ENCODE measurements at places on chromosomes 7 and 10. TPM values are rescaled to one million over a fixed set of nuclear protein-coding genes. Genes with fewer than 3 reads are reported as not detected.

DNA sequence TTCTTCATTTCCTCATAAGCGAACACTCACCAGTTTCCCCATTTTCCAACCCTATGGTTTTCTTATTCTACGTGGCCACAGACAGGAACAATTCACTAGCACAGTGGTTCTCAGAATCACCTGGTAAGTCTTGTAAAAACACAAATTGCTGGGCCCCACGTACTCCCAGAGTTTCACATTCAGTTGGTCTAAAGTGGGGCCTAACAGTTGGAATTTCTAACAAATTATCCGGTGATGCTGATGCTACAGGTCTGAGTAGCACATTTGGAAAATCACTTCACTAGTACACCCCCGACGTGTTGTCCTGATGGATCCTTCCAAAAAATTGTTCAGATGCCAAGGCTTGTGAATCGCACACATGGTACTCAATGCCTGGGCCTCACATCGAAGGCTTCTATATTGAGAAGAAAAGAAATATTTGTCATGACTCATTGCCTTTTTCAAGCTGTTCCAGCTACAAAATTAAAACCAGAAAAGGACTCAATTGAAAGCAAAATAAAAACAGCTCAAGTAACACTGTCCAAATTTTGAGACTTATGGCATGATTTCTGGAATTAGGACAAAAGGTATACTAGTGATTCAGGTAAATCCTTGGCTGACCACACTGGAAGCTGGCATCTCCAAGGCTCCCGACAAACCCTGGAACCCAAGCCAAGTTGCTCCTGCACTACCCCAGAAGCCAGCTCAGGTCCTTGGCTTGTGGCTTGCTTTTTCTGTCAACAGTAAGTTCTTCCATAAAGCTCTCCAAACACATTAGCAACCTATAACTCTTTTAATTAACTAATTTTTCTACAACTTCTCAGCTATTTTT is 12.9 kb upstream of the VIM start:
- DNase-seq = no peak

GRCh38 chr10:89476150-89476549 is 59.2 kb downstream of the SLC16A12 start:
- DNase-seq = no peak

GRCh38 chr10:36441557-36441956 is 683.8 kb upstream of the ANKRD30A start:
- no peak for DNase-seq

SPDYE6 gene
- not detected for total RNA-seq

DNA sequence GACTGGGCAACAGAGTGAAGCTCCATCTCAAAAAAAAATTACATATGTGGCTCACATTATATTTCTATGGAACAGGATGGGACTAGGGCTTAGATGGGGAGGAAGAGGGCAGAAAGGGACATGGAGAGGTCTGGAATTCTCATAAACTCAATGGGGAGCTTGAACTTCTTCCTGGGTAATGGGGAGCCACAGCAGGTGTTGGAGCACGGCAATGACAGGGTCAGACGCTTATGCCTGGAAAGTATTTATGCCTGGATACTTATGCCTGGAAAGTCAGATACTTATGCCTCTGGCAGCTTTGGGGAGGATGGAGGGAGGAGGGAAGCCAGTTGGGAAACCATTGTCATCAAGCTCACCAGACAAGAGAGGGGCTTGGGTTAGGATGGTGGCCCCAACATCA is 36.8 kb downstream of the TMEM130 start:
- no peak for DNase-seq

GRCh38 chr7:19415123-19415522 is 269.9 kb upstream of the FERD3L start:
- DNase-seq = no peak

STEAP4 gene
- 9.8 TPM for total RNA-seq

- no peak for DNase-seq
These were observed 111.1 kb downstream of the ADAM12 start for GRCh38 chr10:126277181-126277580.

MOGAT3 gene
- total RNA-seq = 0.14 TPM

DNA sequence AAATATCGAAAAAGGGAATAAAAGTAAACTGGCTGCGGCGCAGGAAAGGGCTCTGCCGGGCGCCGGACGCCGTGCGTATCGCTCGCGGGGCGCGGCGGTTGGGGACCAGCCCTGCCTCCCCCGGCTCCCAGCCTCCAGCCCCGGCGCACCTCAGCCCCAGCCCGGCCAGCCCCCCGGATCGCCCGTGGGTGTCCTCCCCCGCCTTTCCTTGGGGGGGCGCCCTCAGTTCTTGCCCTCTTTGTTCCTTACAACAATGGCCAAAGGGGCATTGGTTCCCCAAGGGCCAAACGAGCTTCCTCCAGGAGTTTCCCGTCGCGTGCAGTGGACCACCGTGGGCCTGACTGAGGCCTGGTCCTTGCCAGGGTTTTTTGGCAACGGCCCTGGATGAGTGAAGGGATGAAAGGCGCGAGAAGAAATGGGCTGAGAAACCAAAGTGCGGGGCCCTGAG is 1.2 kb downstream of the MACROH2A2 start:
- peak; percentile 16 for DNase-seq

GRCh38 chr7:6725003-6725402 is 18.3 kb upstream of the ZNF12 start:
- DNase-seq = no peak
